Progenitor cell of endocrine pancreas (in vitro differentiated cells): ENCODE measurements at places on chromosomes 16 and 17.
A peak's percentile ranks its signal among the peaks of the same experiment; 100 is the strongest.

- DNase-seq, result no peak
These were observed 32.8 kb downstream of the VAC14 start for GRCh38 chr16:70768203-70768580.

GRCh38 chr17:17303010-17303846 lies at the start of gene NT5M:
Gene NT5M (plus strand): TSS chr17:17303373. CDS start chr17:17303551, 178 bp downstream.
- peak; percentile 46 for DNase-seq

DNA sequence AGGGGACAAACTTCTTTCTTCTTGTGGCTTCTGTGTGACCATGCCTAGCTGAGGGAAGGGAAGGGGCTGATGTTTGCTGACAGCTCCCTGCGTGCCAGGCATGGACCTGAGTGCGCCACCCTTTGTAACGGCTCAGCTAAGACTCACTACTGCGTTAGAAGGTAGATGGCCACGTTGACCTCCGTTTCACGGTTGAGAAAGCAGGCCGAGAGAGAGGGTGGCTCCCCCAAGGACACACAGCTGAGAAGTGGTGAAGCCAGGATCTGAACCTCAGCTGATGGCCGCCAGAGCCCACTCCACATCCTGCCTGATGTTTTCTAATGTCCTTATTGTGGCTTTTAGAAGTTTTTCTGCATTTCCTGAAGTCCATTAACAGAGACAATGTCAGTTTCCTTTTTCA lies 45.1 kb downstream of the RGS9 start:
- no peak for DNase-seq

GRCh38 chr16:50393858-50394802 lies 25.3 kb upstream of the BRD7 start:
- DNase-seq, result no peak

- no peak for DNase-seq
These were observed 106.3 kb upstream of the ZFHX3 start for GRCh38 chr16:73154063-73154870.
